ENCODE measurements at places on chromosomes 5 and 9.
A peak's percentile ranks its signal among the peaks of the same experiment; 100 is the strongest.

GRCh38 chr9:35808433-35808832 lies 3.6 kb downstream of the SPAG8 start:
- no peak for DNase-seq

DNA sequence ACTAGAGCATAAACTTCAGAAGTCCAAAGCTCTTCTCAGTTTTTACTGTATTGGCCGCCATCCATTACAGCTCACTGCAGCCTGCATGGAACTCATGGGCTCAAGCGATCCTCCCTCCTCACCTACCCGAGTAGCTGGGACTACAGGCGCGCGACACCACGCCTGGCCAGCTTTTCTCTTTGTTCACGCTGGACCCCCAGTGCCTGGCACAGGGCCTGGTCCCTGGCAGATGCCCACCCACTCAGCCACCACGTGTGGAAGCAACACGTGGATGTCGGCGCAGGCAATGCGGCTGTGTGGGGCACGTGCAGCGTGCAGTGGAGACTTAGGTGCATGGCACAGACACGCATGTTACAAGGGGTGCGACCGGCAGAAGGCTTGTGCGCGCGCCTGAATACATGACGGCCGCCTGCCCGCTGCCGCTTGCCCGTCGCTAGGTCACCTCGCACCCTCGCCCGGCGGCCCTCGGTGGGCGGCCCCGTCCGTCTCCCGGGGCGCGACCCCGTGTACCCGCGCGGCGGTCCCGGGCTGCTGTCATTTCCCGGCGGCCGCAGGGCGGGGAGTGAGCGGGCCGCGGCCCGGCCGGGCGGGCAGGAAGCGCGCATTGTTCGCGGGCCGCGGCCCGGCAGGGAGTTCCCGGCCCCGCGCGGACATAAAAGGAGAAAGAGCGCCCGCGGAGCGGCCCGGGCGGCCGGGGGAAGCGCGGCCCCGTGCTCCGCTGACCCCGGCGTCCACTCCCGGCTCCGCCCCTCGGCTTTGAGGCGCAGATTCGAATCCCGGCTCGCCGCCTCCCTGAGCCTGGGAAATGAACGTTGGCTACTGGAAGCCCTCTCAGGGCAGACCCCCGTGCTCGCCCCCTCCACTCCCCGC lies 24.1 kb upstream of the PTGS1 start:
- no peak for DNase-seq

DNA sequence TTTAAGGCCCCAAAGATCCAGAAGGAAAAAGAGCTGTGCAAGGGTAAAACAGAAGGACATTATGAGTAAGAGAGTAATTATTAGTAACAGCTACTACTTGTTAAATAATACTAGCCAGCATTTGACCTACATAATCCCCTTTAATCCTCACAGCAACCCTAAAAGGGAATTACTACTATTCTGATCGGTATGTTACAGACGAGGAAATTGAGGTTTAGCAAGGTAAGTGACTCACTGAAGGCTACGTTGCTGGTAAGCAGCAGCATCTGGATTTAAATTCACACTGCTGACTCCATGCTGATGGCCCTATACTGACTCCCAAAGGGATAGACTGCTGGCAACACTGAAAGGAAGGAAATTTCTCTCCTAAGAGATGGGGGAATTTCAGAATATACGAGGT lies 3.7 kb upstream of the FSD1L start:
- peak; percentile 53 for DNase-seq

DNA sequence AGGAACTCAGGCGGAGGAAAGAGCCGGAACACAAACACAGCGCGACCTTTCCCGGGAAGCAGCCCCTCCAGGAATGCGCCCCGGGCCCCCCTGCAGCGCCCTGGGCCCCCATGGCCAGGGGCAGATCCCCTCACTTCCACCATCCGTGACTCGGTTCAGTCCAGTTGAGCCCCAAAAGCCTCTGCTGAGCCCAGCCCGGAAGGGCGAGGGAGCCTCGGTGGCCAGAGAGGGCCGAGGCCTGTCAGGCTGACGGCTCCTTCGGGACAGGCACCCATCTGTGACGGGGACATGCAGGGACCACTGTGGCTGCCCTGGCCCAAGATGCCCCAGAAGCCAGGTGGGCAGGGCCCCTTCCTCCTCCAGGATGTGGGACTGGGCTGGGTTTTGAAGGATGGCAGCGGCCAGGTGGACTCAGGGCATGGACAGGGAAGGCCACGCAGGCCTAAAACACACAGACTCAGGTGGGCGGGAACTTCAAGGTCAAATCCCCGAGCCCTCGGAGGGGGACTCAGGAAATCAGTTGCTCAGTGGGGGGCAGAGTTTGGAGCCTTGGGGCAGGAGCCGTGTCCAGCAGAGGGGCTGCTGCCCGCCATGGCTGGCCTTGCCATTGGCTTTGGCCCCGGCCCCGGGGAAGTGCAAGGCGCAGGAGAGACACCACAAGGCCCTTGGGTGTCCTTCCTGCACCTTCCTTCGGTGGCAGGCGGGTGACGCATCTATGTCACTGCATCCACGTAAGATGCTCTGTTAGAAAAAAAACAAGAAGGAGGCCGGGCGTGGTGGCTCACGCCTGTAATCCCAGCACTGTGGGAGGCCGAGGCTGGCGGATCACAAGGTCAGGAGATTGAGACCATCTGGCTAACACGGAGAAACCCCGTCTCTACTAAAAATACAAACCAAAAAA lies 29.7 kb upstream of the ABO start:
- no peak for DNase-seq

DNA sequence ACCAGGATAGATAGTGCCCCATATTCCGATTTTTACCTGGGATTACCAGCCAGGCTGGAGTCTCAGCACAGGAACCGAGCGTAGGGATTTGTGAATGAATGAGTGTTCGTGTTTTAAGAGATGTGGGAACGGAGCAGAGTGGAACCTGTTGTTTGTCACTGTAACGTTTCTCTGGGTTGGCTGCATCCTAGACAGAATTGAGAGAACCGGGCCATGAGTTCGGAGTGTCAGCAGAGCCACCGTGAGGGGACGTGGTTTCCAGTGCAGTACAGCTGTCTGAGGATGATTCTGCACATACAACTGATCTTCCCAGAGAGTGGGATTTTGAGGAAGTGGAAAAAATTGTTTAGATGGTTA lies 1.2 kb downstream of the PDE8B start:
- no peak for DNase-seq

GRCh38 chr9:6739218-6739617 lies 18.6 kb upstream of the KDM4C start:
- peak; percentile 9 for DNase-seq

DNA sequence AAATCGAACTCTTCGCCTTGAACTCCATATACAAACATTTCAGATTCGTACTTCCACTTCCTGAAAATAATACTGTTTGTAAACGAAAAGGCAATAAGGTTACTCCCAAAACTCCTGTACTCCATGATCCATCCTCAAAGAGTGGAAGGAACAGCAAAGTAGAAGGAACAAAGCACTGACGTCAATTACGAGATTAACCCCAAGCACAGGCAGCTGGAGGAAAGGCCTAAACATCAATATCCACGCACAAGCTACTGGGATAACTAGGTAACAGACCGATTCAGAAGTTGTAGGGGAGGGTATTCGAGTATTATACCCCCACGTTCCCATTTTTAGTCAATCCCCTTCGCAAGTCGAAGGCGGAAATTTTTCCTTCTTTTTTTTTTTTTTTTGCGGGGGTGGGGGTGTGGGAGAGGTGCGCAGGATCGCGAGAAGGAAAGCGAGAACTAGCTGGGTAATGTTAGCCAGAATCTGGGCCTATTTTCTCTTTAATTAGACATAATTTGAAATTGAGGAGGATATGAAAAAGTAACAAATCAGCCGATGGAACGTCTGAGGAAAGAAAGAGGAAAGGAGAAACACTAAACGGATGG lies 909 bp downstream of the AFF4 start:
- peak; percentile 64 for DNase-seq
